ENCODE measurements at places on chromosomes 16 and 17.

GRCh38 chr16:85658504-85659326, 30.0 kb downstream of the GINS2 start:
- no peak for DNase-seq

DNA sequence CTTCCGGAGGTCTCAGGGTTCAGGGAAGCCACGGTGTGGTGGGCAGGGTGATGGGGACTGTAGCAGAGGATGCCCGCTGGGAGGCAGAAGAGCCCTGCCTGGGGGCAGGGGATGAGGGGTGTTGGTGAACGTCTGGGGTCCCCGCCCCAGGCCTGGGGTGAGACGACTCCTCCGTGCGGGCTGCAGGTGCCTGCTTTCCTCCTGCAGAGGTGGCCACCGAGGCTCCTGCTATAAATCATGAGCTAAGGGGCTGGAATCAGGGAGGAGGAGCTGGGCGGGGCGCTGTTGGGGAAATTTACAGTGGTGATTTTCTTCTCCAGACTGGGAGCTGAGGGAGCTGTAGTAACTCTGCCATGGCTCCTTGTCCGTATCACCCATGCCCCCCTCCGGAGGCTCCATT, 167.0 kb downstream of the MRM1 start:
- DNase-seq, result no peak

- DNase-seq, result no peak
Observed at GRCh38 chr16:31833047-31833446, 40.6 kb upstream of the ZNF267 start.

GRCh38 chr16:16009401-16009800, 60.0 kb downstream of the ABCC1 start:
- no peak for DNase-seq

DNA sequence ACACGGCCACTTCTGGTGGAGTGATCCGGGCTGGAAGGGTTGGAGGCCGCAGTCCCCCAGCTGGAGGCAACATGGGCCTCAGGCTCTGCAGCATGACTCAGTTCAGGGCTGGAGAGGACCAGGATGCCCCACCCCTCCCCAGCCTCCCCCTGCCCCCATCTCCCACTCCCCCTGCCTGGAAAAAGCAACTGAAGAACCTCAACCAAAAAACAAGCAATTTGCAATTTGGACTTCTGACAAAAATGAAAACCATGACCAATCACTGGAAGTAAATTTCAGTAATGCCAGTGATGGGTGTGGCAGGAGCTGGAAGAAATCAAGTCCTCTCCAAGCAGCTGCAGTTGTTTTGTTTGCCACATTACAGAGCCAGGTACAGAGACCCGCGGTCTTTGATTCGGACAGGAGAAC, 6.6 kb upstream of the MIF4GD start:
- no peak for DNase-seq

DNA sequence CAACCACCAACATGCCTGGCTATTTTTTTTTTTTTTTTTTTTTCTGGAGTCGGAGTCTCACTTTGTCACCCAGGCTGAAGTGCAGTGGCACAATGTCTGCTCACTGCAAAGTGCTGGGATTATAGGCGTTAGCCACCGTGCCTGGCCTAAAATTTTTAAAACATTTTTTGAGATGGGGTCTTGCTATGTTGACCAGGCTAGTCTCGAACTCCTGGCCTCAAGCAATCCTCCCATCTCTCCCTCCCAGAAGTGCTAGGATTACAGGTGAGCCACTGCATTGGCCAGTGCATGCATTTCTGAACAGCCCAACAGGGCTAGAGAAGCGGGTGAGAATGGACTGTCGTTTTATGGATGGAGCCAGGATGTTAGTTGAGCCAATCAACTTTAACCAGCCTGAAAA, 72.4 kb downstream of the ERCC4 start:
- no peak for DNase-seq

DNA sequence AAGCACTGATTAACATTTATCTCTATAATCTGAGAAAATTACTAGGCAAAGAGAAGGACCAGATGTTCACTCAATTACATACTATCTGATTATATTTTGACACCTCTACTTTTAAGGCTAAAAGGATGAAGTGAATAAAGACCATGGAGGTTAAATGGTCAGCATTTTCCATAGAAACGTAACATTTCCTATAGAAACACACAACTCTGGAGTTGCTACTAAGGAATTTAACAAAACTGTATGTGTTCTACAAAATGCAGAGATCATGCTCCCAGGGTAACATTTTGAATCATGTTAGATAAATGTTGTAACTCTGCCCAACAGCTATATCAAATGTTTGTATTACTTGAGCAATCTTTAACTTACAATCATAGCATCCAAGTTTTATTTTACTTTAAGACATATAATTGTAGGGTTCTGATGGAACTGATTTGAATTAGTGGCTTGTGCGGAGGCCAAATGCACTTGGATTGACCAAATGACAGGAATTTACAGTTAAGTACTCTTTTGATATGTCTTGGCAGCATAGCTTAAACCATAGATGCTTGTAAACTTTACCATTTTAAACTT, 97.7 kb downstream of the RPGRIP1L start:
- no peak for DNase-seq

GRCh38 chr17:75059369-75060345, 12.6 kb downstream of the KCTD2 start:
- no peak for DNase-seq

DNA sequence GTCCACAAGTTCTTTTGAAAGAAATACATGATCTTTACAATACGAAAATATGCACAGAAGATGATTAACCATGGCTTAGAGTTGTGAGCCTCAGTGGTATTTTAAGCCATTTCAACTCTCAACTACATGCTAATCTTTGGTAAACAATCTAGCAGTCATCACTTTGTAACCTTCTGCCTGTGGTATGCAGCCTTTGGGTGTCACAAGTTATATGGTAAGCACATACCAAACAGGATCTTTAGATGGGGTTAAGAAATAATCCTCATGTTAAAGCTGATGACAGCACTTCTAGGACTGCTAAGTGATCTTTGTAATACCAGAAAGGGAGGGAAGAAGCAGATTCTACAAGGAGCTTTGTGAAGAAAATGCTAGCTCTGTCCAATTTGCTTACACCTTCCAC, 74.3 kb downstream of the CA4 start:
- no peak for DNase-seq

DNA sequence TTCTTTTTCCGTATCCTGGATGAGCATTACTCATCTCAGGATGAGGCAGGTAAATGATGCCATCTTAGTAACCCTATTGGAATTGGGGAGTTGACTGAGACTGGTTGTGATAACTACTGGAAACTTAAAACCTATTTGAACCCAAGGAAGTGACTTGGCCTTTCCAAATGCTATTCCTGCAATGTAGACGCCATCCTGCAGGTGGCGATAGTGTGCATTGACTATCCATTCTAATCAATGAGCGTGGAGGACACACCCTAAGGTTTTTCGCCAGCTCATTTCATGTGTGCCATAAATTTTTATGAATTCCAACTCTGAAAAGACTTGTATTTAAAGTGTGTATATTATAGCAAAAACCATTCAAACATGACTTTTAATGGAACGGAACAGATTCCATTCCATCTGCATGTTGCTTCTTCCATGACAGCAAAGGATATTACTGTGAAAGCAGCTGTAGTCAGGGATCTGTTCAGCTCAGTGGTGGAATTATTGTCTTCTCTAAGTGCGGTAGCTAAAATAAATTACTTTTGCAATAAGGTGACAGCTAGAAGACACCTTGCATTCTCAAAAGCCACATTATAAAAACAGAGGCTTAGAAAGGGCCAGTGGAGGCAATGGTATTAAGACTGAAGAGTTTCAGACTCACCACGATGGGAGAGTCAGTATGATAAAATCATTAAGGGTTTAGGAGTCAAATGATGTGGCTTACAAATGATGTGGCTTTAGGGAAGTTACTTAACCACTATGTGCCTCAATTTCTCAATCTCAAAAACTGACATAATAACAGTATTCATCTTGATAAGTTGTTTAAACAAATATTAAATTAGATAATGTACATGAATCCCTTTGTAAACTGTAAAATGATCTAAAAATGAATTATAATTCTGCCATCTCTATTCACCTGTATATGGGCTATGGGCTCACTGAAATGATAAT, 55.5 kb downstream of the SYT17 start:
- no peak for DNase-seq

DNA sequence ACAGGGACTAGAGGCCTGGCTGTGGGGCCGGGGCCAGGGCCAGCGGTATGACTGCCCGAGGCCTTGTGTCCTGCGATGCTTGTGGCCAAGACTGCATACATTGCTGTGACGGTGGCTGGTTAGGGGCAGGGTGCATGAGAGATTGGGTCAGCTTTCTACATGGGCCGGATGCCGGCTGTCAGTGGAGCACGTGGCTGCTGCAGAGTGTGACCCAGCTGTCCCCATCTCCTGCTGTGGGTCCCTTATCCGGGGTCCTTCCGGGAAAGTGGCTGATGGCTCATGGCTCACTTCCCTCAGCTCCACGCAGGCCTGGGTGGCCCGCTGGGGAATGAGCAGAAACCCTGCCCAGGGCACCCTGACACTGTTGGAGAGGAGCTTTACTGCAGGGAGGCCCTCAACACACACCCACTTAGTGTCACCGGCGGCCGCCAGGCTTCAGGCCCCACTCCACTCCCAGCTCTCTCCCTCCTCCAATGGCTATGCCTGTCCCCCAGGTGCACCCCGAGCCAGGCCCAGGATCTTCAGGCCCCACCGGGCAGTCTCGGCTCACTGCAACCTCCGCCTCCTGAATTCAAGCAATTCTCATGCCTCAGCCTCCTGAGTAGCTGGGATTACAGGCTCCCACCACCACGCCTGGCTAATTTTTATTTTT, 808 bp upstream of the RGS11 start:
- DNase-seq, result no peak

DNA sequence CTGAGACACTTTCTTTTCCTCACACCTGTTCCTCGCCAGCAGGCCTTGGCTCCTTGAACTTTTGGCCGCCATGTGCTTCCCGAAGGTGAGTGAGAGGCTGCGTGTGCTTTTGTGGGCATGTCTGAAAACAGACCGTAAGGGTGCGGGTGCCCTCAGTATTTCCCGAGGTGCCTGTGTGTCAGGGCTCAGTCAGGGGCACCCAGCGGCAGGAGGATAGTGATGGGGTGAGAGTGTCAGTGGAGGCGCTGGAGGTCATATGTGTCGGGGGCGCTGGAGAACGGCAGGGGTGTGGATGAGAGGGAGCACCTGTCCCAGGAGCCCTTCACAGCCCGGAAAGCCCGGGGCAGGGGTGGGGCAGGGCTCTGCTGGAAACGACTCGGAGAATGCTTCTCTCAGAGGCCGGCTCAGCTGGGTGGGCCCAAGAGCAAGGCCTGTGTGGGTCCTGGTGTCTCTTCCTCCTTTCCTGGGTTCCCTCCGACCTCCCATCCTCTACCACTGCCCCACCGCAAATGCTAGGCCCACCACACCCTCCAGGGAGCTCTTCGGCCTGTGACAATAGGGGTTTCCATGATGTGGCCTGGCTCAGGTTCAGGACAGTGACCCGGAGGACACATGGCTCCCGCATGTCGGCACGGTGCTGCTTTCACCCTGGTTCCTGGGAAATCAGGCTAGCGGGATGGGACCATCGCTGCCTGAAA, 451 bp downstream of the IL32 start:
- no peak for DNase-seq

- DNase-seq, result no peak
Observed at GRCh38 chr17:9298776-9299295, 276.8 kb downstream of the STX8 start.

DNA sequence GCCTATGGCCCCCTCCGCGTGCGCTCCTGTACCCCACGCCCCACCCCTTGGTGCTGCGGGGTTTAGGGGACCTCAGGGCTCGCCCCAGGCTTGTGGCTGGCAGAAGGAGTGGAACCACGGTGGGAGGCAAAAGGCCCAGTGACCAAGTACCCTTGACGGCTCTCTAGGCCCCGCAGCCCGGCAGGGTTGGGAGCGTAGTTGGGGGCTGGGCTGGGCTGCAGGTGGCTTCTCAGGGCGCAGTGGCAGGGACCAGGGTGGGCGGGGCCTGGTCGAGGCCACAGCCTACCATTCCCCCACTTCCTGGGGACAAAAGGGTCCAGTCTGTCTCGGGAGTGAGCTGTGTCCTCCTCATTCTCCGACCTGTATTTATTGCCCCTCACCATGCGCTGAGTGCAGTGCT, 124.9 kb downstream of the RBFOX3 start:
- no peak for DNase-seq

DNA sequence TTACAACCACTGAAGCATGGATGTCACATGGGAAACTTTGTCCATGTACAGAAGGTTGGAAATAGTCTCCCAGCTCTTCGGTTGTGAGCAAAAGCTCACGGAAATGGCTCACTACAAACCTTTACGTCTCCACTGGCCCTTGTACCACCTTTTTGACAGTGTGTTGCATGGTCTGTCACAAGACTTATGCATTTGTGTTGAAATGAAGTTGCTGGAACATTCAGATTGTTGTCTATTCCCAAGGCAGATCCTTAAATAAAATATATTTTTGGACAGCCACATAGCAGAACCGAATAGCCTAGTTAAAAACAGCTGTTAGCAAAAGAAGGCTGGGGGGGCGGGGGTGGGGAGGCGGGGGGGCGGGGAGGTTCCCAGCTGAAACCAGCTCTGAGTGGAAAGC, 39.2 kb downstream of the KNOP1 start:
- DNase-seq, result no peak

GRCh38 chr17:65328567-65328966, 191.4 kb downstream of the RGS9 start:
- no peak for DNase-seq

DNA sequence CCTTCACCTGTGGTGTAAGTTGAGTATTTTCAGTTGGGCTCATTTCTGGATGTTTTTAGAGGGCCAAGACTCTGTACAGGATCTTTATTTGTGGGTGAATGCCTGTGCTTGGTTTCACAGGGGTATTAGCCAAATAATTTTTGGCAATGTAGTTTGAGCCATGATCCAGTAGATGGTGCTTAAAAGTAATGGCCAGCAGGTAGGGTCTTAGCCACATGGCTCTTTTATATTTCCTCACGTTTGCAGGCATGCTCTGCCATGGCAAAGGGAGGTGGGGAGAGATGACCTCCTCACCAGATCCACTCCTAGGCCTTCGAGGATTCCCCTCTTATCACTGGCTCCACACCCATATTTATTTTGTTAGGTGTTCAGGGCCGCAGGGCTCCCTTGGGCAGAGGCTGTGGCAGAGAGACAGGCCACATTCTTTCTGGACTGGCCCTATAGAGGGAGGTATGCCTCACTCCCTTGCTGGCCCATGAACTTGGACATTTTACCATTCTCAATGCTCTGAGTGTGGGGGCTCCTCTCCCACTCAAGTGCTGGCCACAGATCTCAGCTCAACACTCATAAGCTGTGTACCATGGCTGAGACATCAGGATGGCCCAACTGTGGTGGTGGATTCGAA, 417.1 kb downstream of the XYLT1 start:
- DNase-seq, result no peak

- DNase-seq, result no peak
Observed at GRCh38 chr16:20147091-20147490, 73.4 kb upstream of the GPR139 start.

DNA sequence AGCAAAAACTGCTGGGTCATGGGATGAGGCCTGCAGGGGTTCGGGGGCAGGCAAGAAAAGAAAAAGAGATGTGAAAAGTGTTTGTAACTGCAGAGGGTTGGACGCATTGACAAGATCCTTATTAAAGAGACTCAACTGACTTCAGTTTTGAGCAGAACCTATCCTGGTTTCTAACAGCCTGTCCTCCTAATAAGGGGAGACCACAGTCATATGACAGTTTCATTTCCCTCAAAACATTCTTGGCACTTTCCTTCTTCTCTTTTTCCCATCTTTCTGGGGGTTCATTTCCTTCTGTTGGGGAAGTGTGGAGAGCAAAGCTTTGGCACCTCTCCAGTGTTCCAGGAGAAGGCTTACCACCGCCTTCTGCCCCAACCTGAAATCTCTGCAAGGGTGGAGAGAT, 118.5 kb downstream of the MAF start:
- no peak for DNase-seq
